ENCODE measurements at places on chromosomes 1 and 21.
A peak's percentile ranks its signal among the peaks of the same experiment; 100 is the strongest.

DNA sequence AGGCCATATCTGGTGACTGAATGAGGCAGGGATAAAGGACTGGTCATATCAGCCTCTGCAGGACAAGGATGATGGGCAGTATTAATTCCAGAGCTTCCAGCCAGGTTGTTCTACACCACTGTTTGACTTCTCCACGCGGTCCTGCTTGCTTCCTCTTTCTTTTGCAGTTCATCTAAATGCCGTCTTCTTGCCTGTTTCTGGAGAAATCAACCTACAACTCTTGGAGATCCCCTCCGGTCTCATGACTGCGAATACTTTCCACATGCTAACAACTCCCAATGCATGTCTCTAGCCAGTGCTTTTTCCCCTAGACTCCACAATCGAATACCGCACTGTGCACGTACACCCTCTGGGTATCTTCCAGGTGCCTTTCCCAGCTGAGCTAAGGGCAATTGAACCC, 14.1 kb upstream of the TIAM1 start:
- DNase-seq, result no peak

DNA sequence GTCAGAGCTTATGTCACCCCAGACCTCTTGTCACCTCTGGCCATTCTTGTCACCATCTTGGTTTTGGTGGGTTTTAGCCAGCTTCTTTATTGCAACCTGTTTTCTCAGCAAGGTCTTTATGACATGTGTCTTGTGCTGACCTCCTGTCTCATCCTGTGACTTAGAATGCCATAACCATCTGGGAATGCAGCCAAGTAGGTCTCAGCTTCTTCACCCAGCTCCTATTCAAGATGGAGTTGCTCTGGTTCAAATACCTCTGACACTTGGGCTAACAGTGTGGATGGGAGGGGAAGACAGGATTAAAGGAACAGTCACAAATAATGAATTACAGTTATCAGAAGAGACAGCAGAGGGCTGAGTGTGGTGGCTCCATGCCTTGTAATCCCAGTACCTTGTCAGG, 30.5 kb upstream of the PIK3CD start:
- no peak for DNase-seq

GRCh38 chr1:3003039-3003940, 18.0 kb upstream of the ACTRT2 start:
- DNase-seq, result no peak

DNA sequence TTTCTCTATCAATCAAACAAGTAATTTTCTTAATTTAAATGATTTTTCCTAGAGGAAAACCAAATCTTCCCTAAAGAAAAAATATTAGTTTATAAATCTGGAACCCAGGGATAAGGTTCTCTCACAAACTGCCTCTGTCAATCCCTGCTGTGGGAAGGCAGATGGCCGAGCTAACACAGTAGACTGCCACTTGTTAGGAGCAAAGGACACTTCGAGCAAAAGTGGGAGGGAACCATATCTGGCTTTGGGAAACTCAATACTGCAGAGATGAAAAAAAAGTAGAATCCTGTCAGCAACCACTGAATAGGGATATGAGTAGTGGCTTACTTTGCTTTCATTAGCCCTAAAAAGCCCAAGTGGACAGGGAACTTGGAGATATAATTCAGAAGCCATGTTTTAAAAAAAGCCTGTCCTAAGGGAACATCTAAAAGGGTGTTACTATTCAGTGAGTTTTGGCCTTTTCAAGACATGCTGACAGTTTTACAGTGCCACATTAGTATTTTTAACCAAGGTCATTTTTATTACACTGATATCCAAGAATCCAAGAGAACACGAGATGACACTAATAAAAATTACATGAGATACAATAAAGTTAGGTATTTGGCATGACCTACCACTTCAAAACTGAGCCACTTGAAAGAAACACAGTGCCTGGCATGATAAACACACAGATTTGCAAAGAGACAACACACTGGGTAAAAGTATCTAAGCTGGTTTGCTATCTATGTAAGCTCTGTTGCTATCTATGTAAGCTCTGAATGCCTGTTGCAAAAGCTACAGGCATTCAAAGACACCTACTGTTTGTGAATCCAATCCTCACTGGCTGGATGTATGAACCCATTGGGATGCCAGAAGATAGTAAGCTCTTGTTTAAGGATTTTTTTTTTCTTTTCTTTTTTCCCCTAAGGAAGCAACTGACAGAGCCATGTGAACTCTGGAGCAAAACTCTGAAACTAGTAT, 21.4 kb downstream of the TEX38 start:
- no peak for DNase-seq

DNA sequence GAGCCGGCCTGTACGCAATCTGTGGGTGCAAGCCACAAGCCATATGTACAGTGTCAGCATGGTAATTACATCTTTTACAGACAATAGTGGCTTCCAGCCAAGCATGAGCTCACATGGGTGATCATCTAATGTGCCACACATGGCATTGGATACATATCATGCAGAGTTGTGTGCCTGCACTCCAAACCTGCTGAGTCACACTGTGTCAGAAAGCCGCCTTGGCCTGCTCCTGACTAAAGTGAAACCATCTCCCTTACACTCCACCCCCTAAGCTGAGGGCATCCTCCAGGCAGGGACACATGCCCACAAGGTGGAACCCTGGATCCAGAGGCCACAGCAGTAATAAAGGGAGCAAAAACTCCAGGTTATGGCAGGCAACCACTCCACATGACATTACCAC, 72.5 kb downstream of the KCNT2 start:
- no peak for DNase-seq

GRCh38 chr1:27968692-27969091, 8.9 kb downstream of the XKR8 start:
- DNase-seq, result peak; percentile 30

DNA sequence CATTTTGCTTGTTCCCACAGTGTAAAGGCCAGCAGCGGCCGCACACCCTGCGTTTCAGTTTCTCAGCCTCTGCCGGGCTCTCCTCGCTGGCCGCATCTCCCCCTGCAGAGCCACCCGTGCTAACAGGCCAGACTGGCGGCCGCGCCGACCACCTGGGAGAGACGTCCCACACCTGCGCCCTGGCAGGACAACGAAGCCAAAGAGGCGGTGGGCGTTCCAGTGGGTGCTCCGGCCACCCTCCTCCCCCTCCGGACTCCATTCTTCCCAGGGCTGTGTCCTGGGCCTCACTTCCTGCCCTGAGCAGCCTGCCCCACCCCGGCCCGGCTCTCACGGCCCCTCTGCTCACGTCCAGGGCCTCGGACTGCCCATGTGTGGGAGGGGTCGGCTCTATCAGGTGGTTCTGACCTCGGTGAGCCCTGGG, 31.9 kb upstream of the SLC19A1 start:
- DNase-seq, result no peak

DNA sequence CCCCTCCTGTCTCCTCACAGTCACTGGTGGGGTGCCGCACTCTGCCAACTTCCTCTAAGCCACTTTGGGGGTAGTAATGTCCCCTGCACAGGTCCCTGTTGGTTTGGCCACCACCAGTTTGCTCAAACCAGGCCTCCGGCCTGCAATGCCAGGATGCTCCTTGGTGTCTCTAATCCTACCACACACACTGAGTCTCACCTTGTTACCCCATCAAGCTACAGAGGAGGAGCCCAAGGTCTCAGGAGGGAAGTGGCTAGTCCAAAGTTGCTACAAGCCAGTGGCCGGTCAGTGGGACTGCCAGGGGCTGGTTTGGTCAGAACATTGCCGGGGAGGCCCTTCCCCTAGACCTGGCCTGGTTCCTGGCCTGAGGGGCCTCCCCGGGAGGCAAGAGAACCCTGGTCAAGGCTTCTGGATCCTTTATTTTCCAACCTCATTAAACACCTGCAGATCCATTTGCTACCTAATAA, 21.5 kb upstream of the LRP8 start:
- DNase-seq, result no peak

DNA sequence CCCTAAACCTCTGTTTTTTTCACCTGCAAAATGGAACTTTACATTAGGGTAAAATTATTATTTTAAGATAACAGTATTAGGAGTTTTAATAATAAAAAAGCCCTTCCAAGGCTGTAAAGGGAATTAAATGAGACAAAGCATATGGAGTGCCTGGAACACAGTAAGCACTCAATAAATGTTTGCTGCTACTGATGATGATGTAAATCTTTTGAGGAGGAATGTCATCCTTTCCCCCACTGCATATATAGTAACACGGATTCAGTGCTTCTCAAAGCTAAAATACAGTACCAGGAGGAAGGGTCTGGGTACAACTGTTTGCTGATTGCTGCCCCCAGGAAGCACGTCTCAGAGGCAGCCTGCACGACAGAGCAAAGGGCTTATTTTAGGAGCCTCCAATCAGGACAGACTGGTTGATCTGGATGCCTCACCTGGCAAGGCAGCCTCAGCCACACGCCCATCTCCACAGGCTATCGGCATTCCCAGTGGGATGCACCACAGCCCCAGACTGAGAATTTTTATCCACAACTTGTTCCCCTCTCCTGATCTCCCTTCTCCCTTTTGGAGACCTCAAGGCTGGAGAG, 64.4 kb downstream of the GADD45A start:
- no peak for DNase-seq

GRCh38 chr1:184843732-184844495, 89.3 kb upstream of the EDEM3 start:
- peak; percentile 53 for DNase-seq

DNA sequence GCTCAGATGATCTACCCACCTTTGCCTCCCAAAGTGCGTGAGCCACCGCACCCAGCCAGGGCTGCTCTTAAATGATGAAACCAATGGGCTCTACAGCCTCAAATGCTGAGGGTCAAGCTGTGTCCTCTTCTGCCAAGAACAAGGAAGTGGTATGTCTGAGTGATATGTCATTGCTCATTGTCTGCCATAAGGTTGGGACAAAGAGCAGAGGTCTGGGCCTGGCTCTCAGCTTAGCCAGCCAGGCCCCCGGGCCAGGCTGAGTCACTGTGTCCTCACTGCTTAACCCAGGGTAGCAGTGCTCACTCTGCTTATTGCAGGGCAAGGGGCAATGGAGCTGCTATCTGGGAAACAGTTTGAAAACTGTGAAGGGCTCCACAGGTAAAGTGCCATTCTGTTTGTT, 8.3 kb upstream of the ETS2 start:
- DNase-seq, result no peak

DNA sequence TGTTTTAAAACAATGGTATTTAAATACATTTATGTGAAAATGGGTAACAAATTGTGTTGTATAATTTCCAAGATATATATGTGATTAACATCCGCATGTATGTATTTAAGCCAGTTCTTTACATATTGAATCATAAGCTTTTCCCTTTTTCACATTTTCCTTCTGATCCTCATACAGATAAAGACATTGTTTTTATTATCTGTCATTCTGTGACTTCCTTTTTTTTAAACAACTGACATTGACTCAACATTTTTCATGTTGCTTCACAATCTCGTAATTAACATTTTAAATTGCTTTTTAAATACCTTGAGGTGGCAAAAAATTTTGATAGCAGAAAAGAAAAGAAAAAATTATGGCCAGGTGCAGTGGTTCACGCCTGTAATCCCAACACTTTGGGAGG, 1.4 kb downstream of the STXBP3 start:
- DNase-seq, result no peak

- DNase-seq, result no peak
Observed at GRCh38 chr1:228396770-228397662, 9.6 kb downstream of the TRIM11 start.

- DNase-seq, result no peak
Observed at GRCh38 chr1:3996846-3997705, 97.0 kb upstream of the C1orf174 start.

DNA sequence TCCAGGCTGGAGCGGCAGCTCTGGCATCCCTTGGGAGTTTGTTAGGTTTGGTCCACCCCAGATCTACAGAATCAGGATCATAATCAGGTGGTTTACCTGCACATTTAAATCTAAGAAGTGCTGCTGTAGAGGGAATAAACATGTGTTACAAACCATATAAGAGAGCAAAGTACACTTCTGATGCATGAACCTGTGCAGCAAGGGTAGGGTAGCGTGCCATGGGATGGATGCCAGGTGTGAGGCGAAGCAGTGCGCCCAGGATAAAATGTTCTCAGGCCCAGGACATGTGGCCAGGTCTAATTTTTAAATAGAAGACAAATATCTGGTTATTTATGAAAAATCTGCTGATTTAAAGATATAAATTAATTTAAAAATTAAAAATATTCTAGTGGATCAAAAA, 308.8 kb upstream of the USP24 start:
- no peak for DNase-seq

DNA sequence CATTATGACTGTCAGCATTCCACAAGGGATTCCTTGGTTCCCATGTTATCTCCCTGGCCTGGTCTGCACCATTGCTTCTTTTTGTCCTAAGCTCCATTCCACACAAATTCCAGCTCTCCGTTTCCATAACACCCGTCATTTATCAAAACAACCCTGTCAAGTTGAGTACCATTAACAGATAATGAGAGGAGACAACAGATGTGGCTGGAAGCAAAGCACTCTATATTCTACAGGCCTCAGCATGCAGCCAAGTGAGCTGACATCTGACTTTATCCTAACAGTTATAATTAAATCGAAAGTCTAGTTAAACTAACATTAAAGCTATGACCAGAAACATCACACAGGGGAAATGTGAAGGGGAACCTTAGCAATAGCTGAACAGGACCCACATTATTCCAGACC, 110.4 kb downstream of the RERE start:
- DNase-seq, result no peak

GRCh38 chr1:179825798-179826460, 51.7 kb downstream of the TOR1AIP2 start:
- no peak for DNase-seq

- no peak for DNase-seq
Observed at GRCh38 chr1:177077734-177078499, 86.6 kb downstream of the ASTN1 start.

DNA sequence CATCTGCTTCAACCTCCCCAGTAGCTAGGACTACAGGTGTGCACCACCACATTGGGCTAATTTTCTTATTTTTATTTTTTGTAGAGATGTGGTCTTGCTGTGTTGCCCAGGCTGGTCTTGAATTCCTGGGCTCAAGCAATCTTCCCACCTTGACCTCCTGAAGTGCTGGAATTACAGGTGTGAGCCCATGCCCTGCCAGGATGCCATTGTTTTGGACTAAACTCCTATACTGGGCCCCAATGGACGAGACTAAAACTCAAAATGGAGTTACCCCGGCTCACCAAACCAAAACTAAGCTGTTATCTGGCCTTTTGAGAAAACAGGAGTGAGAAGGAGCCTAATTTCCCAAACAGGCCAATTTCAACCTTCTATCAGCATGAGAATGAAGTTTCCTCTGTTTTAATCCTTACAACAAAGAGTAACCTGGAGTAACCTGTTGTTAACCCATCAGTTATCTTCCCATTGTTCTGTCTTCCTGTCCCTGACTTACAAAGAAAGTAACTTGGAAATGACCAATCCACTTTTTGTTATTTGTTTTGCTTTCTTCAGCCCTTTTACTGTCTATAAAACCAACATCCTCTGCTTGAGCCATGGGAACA, 29.6 kb downstream of the DMRTA2 start:
- DNase-seq, result no peak

- DNase-seq, result no peak
Observed at GRCh38 chr21:44505673-44506278, 34.2 kb downstream of the KRTAP10-1 start.

Measured in activated CD4-positive, alpha-beta T cell treated with anti-CD3 and anti-CD28 coated beads, Interleukin-2, amount 50 U/mL, for 48 hours (primary cell).